Fibroblast of lung (primary cell): ENCODE measurements at places on chromosomes 3 and 15.

GRCh38 chr3:51953445-51953844 lies 1.7 kb upstream of the GPR62 start:
- no peak overlapping the region for H3K4me3 ChIP-seq
- H3K36me3 ChIP-seq = peaks cover 3% of the 10 kb centered on the region
- peaks cover 5% of the 10 kb centered on the region for H3K27me3 ChIP-seq
- peak; percentile 68 for DNase-seq
- no peak overlapping the region for H3K27ac ChIP-seq
- H3K4me1 ChIP-seq = no peaks in the 10 kb centered on the region

DNA sequence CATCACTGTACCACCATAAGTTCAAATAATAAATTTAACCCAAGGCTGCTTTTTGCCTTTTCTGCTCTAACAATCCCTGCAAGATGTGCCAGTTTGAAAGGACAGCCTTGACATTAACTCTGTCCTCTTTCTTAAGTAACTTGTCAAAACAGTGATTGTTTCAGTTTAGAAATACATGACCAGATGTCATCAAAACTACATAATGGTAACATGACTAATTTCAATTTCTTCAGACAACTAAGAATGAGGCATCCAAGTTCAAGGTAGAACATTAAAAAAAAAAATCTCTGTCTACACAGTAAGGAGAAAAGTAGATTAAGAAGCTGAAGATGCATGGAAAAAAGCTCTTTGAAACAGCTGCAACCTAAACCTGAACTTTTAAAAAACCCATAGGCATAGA lies 47.4 kb downstream of the SHQ1 start:
- DNase-seq = no peak
- no peaks in the 10 kb centered on the region for H3K27me3 ChIP-seq
- peaks cover 2% of the 10 kb centered on the region for H3K36me3 ChIP-seq

GRCh38 chr3:46098319-46098761 lies 71.1 kb upstream of the XCR1 start:
- peaks cover 19% of the 10 kb centered on the region for H3K4me1 ChIP-seq
- no peaks in the 10 kb centered on the region for H3K36me3 ChIP-seq
- peak; percentile 43 for DNase-seq
- H3K27me3 ChIP-seq = no peaks in the 10 kb centered on the region
- peak overlapping the region; percentile 93 for H3K27ac ChIP-seq

GRCh38 chr3:61239871-61240270 lies 11.4 kb downstream of the FHIT start:
- no peaks in the 10 kb centered on the region for H3K27me3 ChIP-seq
- H3K4me3 ChIP-seq = no peak overlapping the region
- H3K27ac ChIP-seq = no peak overlapping the region

DNA sequence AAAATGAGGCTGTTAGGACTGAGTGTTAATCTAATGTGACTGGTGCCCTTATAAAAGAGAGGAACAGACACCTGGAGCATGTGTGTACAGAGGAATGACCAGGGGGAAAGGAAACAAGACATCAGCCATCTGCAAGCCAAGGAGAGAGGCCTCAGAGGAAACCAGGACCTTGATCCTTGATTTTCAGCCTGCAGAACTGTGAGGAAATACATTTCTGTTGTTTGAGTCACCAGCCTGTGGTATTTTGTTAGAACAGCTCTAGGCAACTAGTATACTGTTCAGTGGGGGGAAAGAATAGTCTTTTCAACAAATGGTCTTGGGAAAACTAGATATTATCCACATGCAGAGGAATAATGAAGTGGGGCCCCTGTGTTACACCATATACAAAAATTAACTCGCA lies 80.6 kb downstream of the CCR1 start:
- peak overlapping the region; percentile 83 for H3K27ac ChIP-seq
- no peaks in the 10 kb centered on the region for H3K36me3 ChIP-seq

GRCh38 chr3:122510878-122511535 lies 3.7 kb downstream of the KPNA1 start:
- H3K27ac ChIP-seq = no peak overlapping the region
- no peaks in the 10 kb centered on the region for H3K4me1 ChIP-seq
- peak; percentile 3 for DNase-seq
- H3K36me3 ChIP-seq = no peaks in the 10 kb centered on the region

DNA sequence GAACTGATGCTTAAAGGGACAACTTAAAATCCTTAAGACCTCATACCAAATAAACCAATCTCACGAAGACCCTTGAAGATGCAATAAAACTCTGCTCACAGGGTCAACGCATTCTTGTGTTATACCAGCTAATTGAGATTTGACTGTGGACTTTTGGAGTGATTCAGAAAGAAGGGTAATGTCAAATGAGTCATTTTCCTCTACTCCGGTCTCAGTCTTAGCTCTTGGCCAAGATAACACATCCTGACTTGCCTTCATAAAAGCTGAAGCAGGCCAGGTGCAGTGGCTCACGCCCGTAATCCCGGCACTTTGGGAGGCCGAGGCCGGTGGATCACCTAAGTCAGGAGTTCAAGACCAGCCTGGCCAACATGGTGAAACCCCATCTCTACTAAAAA lies 3.8 kb downstream of the PKM start:
- H3K4me3 ChIP-seq = peak overlapping the region; percentile 5
- H3K4me1 ChIP-seq = peaks cover 12% of the 10 kb centered on the region
- peaks cover 4% of the 10 kb centered on the region for H3K36me3 ChIP-seq
- DNase-seq = peak; percentile 94
- peak overlapping the region; percentile 90 for H3K27ac ChIP-seq

GRCh38 chr3:179513862-179514261 lies 48.9 kb upstream of the ACTL6A start:
- H3K4me3 ChIP-seq = no peak overlapping the region
- no peaks in the 10 kb centered on the region for H3K36me3 ChIP-seq
- H3K4me1 ChIP-seq = no peaks in the 10 kb centered on the region
- no peaks in the 10 kb centered on the region for H3K27me3 ChIP-seq
- DNase-seq = peak; percentile 10

GRCh38 chr15:83206526-83207008 lies 1.1 kb downstream of the HDGFL3 start:
- H3K27me3 ChIP-seq = no peaks in the 10 kb centered on the region
- H3K4me1 ChIP-seq = no peaks in the 10 kb centered on the region
- DNase-seq = peak; percentile 19
- H3K36me3 ChIP-seq = no peaks in the 10 kb centered on the region
